ENCODE measurements at places on chromosomes 2 and 18.
A peak's percentile ranks its signal among the peaks of the same experiment; 100 is the strongest.

DNA sequence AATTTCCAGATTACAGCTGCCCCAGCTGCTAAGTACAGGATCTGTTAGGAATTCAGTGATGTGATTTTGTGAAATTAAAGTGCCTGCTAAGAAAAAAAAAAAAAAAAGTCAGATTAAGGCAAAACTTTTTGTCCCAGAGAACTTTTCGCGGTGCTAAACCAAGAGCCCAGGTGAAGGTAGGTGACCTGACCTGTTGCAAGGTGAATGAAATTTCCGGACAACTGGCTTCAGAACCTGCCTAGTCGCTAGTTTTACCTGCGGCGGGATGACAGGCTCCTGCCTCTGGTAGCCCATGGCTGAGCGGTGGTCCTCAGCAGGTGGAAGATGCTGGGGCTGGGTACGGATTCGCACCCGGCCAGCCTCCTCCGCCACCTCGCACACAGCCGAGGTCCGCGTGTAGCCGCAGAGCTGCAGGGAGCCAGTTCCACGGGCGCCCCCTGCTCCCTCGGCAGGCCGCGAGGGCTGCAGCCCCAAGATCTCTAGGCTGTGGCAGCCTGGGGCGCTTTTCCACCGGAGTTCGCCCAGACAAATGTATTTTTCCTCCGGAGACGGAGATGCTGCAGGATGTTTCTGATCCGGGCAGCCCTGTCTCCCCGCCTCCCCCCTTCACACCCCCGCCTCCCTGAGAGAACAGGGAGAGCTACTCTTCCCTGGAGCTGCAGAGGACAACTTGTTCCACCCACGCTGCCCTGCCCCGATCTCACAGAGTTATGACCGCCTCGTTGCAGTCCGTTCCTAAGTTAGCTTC, at the start of gene SLC38A11:
Gene SLC38A11, minus strand, starts transcription at position 572 of the 748 bp plus-strand sequence. Its CDS starts 278 bp downstream, at position 294.
- no peak for DNase-seq

DNA sequence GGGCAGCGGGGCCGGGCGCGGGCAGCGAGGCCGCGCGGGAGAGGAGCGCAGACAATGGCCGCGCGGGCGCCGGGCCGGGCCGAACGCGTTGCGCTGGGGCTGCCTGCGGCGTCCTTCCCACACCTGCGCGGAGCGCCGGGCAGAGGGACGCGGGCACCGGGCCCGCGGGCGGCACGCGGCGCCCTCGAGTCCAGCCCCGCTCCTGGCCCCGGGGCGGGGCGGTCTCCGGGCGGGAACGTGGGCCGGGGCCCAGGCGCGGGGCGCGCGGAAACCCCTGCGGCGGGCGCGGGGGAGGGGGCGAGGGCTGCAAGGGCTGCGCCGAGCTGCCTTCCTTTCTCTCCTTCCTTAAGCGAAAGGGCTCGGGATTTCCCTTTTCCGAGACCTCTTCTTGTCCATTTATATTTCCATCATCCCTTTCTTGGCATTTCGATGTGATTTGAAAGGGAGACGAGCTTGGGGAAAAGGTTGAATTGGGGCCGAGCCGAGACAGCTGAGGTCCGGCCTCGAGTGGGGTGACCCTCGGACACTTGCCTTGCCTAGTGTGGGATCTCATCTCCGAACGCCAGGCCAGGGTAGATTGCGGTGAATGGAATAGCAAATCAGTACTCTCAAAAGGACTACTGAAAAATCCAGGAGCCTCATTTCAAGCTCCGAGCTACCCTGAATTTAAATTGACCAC, 676 bp downstream of the KLHL23 start:
- no peak for DNase-seq

DNA sequence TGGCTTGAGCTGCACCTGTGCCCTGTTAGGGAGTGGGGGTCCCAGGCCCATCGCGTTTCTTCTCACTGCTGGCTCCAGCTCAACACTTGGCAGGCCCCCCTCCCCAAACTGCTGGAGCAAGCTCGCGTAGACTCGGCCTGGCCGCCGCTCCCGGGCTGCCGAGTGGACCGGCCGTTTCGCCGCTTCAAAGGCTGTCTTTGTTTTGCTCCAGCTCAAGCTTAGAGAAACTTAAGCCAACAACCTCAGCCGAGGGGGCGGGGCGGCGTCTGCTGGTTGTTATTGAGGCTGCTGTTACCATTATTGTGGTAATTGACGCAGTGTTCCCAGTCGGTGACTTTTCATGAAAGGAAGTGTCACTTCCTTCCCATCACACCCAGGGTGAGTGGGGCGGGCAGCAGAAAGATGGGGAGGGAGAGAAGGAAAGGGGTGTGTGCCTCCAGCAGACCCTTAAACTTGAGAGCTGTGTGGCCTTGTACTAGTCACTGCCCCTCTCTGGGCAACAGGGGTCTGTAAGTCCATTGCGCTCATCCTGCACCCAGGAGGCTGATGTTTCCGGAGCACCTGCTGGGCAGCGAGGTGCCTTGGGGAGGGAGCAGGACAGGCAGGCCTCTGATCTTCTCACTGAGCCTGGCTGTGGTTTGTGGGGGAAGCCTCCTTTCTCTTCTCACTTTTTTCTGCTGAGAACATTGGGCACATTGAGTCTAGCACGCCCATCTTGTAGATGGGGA, 2.1 kb downstream of the ARID5A start:
- DNase-seq: no peak

DNA sequence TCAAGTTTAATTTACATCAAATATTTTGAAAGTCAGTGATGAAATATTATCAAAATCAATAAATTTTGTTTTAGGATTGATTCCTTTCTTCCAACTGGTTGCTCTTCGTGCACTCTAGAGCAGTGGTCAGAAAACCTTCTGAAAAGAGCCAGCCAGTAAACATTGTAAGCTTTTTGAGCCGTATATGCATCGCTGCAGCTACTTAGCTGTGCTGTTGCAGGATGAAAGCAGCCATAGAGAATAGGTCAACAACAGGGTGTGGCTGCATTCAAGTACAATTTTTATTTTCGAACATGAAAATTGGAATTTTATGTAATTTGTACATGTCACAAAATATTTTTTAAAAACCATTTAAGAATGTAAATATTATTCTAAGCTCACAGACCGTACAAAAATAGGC, 94.9 kb downstream of the MGAT5 start:
- no peak for DNase-seq

- DNase-seq: no peak
These were observed 62.4 kb downstream of the DGKD start for GRCh38 chr2:233416706-233417105.

GRCh38 chr18:31954349-31954748, 11.4 kb upstream of the TRAPPC8 start:
- DNase-seq: no peak

DNA sequence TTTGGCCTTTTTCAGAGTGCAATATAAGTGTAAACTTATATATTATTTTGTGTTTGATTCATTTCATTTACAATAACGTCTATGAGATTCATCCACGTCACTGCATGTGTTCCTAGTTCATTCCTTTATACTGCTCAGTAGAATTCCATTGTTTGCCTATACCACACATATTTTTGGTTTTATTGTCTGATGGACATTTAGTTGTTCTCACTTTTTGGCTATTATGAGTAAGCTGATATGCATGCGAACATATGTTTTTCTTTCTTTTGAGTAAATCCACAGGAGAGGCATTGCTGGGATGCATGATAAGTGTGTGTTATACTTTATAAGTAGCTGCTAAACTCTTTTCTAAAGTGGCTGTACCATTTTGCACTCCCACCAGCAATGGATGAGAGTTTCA, 314.8 kb upstream of the HS6ST1 start:
- DNase-seq: no peak

GRCh38 chr2:54709336-54709809, 14.1 kb upstream of the EML6 start:
- DNase-seq: no peak

- no peak for DNase-seq
These were observed 308.0 kb upstream of the LYPD1 start for GRCh38 chr2:132977812-132978529.

GRCh38 chr18:12703664-12704063, 822 bp downstream of the PSMG2 start:
- DNase-seq: no peak

GRCh38 chr2:12980817-12981216, 264.1 kb downstream of the TRIB2 start:
- no peak for DNase-seq

DNA sequence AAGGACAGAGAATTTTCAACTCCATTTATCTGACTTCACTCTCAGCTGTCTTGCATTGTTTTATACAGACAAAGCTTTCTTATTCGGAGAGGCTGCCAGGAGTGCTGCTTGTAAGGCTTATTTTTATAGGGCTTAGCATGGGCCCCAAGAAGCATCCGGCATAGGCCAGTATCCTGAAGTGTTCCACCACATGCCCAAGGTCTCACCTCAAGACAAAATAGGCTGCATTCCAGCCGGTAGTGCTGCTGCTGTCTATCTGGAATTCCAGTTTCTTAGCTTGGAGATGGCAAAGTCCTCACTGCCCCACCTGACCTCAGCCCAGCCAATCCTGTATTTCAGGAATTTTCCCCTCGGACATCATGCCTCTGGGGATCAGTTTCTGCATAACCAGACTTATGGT, 47.6 kb upstream of the MCFD2 start:
- no peak for DNase-seq

DNA sequence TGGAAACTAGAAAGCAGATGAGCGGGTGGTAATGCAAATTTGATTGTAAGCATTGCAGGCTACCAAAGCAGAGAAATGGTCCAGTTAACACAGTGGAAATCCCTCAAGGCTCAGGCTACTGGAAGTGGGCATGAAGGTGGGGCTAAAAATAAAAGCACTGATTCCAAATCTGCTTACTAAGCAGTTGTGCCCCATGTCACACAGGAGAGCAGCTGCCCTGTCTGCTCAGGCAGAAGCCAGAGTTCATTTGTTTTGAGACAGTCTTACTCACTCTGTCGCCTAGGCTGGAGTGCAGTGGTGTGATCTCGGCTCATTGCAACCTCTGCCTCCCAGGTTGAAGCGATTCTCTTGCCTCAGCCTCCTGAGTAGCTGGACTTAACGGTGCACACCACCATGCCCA, 42.5 kb upstream of the TSPYL6 start:
- DNase-seq: no peak

DNA sequence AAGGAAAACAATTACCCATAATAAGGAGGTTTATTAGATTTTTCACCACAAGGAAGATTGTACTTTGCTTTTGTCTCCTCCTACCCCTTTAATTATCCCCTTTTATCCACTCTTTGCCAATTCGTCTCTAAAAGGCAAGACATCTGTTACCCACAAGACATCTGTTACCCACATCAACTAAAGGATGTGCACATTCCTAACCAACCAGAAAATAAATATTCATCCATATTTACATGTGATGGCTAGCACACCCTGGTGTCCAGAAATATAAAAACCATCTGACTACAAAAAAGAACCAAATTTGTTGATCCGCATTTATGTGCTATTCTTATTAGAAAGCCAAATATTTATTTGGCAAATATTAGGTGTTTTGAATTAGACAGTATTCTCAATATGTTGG, 35.7 kb downstream of the ACVR1C start:
- peak; percentile 18 for DNase-seq

DNA sequence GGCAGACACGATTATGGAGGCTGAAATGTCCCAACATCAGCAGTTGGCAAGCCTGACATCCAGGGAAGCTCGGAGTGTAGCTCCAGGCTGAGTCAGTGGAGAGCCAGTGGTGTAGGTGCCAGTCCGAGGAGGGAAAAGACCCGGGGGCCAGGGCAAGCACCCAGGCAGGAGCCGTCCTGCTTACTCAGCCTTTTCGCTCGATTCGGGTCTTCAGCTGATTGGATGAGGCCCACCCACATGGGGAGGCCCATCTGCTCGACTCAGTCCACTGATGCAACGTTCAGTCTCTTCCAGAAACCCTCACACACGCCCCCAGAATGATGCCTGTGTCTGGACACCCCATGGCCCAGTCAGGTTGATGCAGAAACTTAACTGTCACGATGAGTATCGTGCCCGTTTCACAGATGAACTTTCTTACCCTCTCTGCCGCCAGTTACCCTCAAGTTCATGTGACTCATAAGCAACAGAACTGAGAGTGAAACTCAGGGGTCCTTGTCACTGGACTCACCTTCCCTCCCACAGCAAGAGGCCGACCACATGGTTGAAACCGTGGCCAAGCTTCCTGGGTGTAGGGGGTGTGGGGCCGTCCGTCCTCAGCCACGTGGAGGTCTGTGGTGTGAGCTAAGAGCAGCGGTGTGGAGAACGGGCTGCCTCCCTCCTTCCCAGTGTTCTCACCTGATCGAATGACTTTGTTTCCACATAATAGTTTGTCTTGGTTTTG, 197.4 kb upstream of the HDAC4 start:
- DNase-seq: no peak

GRCh38 chr2:233422050-233422639, 67.9 kb downstream of the DGKD start:
- no peak for DNase-seq

GRCh38 chr18:43650426-43650825, 373.1 kb upstream of the SYT4 start:
- DNase-seq: no peak

GRCh38 chr2:33122726-33123125, 176.0 kb downstream of the LTBP1 start:
- no peak for DNase-seq

- no peak for DNase-seq
These were observed 411.2 kb upstream of the PIK3C3 start for GRCh38 chr18:41543815-41544214.

DNA sequence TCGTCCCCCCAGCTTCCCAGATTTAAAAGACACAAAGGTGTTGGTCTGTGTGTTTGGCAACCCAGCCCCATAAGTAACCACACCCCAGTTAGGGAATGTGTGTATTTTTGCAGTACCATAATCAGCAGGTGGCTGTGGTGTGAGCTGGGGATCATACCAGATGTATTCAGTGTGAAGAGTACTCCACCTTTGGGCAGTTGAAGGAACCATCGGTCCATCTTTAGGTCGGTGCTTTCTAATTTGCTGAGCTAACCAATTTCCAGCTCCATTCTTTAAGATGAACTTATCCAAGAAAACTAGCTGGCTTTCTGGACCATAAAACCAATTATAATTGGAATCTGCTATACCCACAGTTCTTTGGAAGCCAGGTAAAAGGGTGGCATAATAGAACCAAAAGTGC, 3.2 kb downstream of the DSEL start:
- no peak for DNase-seq

DNA sequence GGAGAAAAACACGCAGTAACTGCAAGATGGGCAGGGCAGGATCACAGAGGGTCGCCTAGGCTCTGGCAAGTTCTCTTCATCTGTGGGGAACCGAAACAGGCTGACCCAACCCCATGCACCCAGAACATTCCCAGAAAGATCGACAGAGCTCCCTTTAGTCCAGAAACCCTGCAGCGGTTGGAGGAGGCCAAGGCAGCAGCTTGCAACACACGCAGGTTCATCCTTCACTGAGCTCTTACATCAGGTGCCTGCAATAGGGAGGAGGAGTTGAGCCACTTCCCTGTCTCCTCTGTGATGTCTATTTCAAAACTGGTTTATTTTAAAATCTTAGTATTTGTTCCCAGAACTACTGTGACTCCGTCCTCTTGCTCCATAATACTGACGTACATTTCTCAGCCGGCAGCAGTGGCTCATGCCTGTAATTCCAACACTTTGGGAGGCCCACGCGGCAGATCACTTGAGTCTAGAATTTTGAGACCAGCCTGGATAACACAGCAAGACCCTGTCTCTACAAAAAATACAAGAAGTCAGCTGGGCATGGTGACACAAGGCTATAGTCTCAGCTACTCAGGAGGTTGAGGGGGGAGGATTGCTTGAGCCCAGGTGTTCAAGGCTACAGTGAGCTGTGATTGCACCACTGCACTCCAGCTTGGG, 11.5 kb upstream of the SLC11A1 start:
- DNase-seq: peak; percentile 75

Measured in AG09309 (cell line).